ENCODE measurements at places on chromosomes 16 and 17. TPM values are rescaled to one million over a fixed set of nuclear protein-coding genes. Genes with fewer than 3 reads are reported as not detected.

SENP3 gene
- total RNA-seq: 51.5 TPM

DNA sequence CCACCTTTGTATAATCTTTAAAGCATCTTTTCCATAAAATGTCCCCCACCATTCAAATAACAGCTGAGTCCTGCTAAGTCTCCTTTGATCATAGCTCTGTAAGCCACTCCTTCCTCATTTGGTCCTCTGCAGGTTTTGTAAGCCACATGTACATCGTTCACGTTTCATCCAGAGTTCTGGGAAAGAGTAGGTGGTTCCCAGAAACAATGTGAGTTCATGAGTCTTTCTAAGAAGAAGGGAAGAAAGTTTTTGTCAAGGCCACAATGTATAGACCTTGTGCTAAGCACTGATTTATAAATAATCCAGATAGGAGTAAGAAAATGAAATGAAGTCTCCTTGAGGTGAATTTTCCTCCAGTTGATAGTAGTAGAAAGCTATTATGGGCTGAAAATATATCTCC lies 8.7 kb upstream of the ANKS4B start:
- no peak overlapping the region for H3K4me3 ChIP-seq
- DNase-seq: no peak
- no peak overlapping the region for H3K27ac ChIP-seq
- H3K36me3 ChIP-seq: no peaks in the 10 kb centered on the region
- H3K4me1 ChIP-seq: no peaks in the 10 kb centered on the region

STAC2 gene
- 0.77 TPM for total RNA-seq

GRCh38 chr16:15907863-15908478 lies 19.6 kb upstream of the CEP20 start:
- no peak overlapping the region for H3K27ac ChIP-seq
- no peak overlapping the region for H3K4me3 ChIP-seq
- no peaks in the 10 kb centered on the region for H3K4me1 ChIP-seq
- no peaks in the 10 kb centered on the region for H3K27me3 ChIP-seq
- H3K36me3 ChIP-seq: no peaks in the 10 kb centered on the region

GP1BA gene
- total RNA-seq: not detected

GRCh38 chr16:81531419-81531821 lies 86.8 kb downstream of the CMIP start:
- H3K4me3 ChIP-seq: no peak overlapping the region
- H3K4me1 ChIP-seq: peaks cover 29% of the 10 kb centered on the region
- DNase-seq: no peak
- peaks cover 25% of the 10 kb centered on the region for H3K36me3 ChIP-seq

GRCh38 chr17:17725011-17725751 lies 43.9 kb downstream of the RAI1 start:
- DNase-seq: no peak
- peak overlapping the region; percentile 97 for H3K27ac ChIP-seq
- H3K4me1 ChIP-seq: peaks cover 55% of the 10 kb centered on the region
- no peaks in the 10 kb centered on the region for H3K27me3 ChIP-seq

DNA sequence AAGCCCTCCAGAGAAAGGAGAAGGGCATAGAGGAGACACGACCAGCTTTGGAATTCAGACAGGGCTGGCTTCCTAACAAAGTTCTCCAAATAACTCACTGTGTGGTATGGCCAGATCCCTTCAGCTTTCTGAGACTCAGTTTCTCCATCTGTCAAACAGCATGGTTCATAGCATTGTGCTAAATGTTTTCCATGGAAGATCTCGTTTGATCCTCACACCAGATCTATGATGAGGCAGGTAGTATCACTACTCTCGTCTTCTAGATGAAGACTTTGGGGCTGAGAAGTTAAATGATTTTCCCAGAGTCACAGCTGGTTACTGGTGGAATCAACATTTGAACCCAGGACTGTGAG lies 507.3 kb downstream of the HAPSTR1 start:
- H3K36me3 ChIP-seq: no peaks in the 10 kb centered on the region
- no peaks in the 10 kb centered on the region for H3K27me3 ChIP-seq
- H3K4me3 ChIP-seq: no peak overlapping the region
- H3K27ac ChIP-seq: no peak overlapping the region

WFDC1 gene
- total RNA-seq: 3.0 TPM

OTOP2 gene
- not detected for total RNA-seq

GRCh38 chr17:6539871-6540270 lies 16.5 kb downstream of the PITPNM3 start:
- peaks cover 10% of the 10 kb centered on the region for H3K27me3 ChIP-seq
- no peak overlapping the region for H3K27ac ChIP-seq
- no peaks in the 10 kb centered on the region for H3K36me3 ChIP-seq
- H3K4me3 ChIP-seq: no peak overlapping the region
